ENCODE measurements at places on chromosomes 6 and 20.
A peak's percentile ranks its signal among the peaks of the same experiment; 100 is the strongest.

GRCh38 chr6:169371344-169372127 is 117.9 kb upstream of the THBS2 start:
- no peak for DNase-seq

- DNase-seq, result peak; percentile 19
Measured at GRCh38 chr20:44217342-44218092, 6.9 kb upstream of the OSER1 start.

- DNase-seq, result no peak
Measured at GRCh38 chr6:80364149-80364548, 257.7 kb downstream of the BCKDHB start.

DNA sequence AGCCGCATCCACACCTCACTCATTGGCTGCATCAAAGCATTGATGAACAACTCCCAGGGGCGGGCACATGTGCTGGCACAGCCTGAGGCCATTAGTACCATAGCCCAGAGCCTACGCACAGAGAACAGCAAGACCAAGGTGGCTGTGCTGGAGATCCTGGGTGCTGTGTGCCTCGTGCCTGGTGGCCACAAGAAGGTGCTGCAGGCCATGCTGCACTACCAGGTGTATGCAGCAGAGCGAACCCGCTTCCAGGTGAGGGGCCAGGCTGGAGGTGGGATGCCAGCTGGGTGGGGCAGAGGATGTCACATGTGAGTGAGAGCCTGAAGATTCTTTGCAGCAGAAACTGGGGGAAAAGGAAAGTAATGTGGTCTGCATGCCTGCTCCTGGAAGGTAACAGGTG is 66.7 kb downstream of the MOCS1 start:
- no peak for DNase-seq

DNA sequence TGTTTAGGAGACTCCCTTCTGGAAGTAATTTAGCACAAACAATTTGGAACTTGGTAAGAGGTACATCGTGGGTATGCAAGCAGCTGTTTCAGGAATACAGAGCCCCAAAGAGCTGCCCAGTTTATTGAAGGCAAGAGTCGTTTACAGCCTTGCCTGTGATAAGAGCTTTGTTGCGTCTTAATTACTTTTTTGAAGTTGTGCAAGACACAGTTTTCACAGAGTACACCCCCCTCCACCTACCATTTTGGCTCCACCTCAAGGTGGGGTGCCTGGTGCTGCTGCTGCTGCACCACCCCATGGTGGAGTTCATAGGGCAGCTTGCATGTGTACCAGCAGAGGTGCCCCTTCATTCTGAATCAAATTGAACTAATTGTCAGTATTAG is 296.1 kb downstream of the ZFAND3 start:
- no peak for DNase-seq

GRCh38 chr6:41200901-41201763 is at the start of gene TREML2:
Gene TREML2, minus strand, starts transcription at chr6:41201149. Its CDS starts 141 bp downstream, at chr6:41201008.
- no peak for DNase-seq

DNA sequence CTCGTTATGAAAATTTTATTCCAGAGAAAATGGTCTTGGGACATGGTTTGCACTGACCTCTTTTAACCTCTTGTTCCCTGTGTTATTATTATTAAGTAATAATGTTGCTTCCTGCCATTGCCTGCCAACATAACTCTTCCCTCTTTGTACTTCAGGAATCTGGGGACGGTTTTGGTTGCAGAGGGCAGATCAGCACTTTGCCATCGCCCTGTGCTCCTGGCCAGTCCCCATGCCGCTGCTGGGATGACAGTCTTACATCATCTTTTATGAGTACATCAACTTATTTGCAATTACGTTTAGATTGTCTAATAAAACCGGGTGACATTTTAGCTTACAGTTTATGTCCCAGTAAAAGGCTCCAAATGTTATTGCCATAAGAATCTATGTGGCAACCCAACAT is 157.2 kb downstream of the CDH26 start:
- DNase-seq, result no peak

GRCh38 chr6:94005835-94006234 is 586.5 kb upstream of the EPHA7 start:
- DNase-seq, result no peak

DNA sequence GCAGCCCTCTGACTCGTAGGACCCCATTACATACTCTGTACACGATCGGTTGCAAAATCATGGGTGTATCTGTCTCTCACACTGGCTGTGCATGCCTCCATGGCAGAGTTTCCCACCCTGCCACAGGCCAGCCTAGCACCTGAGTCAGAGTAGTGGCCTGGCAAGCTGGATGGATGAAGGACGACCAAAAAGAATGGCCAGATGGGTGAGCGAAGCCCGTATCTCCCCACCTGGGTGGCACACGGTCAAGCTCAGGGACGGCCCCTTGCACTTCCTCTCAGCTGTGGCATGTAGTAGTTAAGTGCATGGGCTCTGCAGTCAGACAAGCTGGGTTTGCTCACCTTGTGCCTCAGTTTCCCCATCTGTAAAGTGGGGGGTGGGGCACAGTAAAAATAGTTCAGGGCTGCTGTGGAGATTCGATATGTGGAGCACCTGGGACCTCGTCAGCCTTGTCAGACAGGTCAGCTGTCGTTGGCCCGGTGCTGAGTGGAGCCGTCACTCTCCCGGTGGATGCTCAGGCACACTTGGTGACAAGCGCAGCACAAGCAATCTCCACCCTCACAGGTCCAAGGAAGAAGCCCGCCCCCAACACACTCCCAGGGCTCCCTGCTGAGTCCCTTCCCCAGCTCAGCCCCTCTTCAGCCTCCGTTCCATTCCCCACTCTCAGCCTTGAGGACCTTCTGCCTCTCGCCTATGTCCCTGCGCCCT is 12.6 kb downstream of the CPNE5 start:
- DNase-seq, result no peak

DNA sequence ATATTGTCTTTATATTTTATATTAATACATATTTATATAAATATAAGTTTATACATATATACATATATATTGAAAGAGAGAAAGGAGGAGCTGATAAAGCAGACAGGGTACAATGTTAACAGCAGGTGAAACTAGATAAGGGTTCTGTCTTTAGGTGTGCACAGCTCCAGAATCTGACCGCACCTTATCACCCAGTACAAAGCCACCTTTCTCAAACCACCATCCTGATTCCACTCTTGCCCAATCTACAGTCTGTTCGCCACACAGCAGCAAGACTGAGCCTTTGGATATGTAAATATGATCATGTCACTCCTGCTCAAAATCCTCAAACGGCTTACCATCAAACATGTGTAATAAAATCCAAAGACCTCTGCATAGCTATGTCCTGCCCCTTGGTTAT is 34.7 kb upstream of the ASCC3 start:
- no peak for DNase-seq

DNA sequence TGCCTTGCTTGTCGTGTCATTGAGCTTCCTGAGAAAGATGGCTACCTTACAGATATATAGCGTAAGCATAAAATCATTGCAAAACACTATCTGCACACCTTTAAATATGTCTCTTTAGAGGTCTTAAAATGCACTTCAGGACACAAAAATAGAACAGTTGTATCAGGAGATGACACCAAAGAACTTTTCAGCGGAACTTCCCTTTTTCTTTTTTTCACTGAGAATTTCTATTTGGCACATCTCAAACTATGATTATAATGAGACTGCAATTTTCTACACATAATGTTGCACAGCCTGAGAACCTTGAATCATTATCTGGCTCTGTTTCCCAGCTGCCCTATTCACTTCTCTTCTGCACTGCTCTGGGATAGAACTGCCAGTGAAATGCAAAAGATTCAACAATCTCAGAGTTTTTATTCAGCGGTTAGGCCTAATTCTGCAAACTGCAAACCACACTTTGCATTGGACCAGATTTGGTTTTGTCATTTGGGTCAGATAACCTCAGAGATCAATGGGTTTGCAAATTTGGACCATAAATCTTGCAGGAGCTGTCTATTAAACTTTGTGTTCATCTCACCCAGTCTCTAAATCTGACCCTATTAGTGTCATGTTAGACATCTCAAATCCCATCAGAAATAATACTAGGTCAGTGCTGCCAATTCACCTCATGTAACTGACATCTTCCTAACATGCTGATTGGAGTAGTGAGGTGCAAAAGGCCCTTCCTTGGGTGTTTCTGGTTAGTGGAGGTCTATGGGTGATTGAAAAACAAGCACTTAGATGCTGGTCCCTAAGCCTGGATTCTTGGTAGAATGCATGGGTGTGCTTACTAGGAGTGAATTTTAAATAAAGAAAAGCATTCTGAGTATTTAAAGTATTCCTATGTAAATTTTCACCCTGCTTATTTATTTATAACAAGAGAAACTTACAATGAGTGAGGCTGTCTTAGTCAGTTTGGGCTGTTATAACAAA is 382.7 kb downstream of the UTRN start:
- no peak for DNase-seq

DNA sequence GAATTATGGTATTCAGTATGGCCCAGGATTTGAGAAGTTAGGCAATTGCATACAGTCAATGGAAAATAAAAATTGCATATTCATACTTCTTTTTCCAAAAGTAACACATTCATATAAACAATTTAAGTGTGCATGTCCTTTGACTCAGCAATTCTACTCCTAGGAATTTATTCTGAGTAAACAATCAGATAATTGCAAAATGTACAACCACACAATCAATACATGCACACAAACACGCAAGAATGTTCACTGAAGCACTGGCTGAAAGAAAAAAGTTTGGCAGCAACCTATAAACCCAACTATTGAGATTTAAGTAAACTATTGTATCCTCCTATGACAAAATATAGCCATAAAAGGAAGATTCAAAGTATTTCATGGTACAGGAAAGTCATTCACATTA is 1.6 kb downstream of the CYP39A1 start:
- no peak for DNase-seq

DNA sequence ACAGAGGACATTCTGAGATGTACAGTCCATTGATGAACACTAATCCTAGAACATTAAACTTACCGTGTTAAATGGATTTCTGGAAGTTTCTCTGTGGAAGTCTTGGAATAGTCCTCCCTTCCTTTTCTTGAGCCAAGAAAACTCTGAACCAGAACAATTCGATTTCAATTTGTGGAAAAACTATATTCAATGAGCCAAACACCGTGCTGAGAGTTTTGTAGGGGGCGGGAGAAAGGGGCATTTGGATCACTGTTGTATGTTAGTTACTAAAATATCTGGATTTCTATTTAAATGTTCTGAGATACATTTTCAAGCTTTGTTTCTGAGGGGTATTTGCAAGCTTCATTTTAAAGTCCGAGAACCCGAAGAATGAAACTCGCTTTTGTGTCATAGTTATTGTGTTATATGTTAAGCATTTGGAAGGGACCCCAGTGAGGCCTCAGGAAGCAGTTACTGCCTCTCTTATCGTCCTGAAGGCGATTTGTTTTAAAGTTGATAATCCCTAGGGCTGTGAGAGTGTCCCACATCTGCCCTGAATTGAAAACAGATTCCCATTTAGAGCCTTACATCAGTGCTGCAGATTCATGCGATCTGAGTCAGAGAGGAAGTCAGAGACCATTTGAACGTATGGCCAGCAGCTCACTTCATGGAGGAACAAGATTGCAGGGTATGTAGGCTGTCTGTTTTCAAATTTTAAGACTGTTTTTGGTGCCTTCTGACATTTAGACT is 70.8 kb upstream of the SASH1 start:
- no peak for DNase-seq

DNA sequence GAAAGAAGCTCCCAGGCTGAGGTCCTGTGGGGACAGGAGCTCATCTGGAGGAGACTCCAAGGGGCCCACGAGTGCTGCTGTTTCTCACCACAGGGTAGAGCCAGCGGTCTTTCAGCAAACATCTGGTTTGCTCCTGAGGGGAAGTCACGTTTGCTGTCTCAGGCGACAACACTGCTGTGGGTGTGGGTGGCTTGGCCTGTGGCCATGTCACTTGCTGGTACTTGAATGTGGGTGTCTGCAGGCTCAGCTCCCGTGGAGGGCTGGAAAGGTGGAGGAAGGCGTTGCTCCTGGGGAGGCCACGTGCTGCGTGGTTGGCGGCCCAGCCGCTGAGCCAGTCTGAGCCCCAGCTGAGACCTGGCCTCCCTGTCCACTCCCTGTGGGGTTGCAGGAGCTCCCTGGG is 52.8 kb upstream of the MPC1 start:
- peak; percentile 24 for DNase-seq

- DNase-seq, result peak; percentile 67
Measured at GRCh38 chr20:41316602-41317545, 657 bp downstream of the ZHX3 start.

GRCh38 chr20:33531047-33531877 is 41.4 kb downstream of the CBFA2T2 start:
- DNase-seq, result no peak

DNA sequence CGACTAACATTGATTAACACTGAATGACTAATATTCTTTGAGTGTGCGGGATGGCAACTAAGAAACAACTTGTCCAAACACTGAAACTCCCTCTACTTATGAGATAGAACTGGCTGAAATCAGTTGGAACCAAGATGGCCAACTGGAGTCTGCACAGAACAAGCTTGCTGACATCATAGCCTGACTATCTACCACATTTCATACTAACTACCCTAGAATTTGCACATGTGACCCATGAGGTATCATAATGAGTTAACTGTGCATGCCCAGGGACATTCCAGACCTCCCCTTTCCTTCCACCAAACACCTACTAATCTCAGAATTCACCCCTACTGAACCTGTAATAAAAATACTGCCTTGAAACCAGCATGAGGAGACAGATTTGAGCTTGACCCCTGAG is 43.2 kb downstream of the PHIP start:
- DNase-seq, result no peak

- DNase-seq, result no peak
Measured at GRCh38 chr6:121800047-121800446, 364.6 kb downstream of the GJA1 start.
